ENCODE measurements at places on chromosomes 5 and 9. TPM values are rescaled to one million over a fixed set of nuclear protein-coding genes. Genes with fewer than 3 reads are reported as not detected.
A peak's percentile ranks its signal among the peaks of the same experiment; 100 is the strongest.

DNA sequence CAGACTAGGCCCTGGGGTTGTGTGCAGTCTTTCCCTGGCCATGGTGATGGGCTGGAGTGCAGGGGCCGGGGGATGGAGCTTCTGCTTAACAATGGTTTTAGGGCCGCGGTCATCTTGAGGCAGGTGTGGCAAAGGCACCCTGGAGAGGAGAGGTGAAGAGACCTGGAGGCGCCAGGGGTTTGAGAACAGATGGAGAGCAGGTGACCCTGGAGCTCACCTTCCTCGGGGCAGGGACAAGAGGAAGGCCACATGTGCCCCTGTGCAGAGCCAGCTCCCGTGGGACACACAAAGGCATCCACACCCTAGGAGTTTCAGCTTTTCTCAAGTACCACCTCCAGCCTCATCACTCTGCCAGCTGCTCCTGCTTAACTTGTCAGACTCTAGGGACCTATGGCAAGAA, 46.4 kb upstream of the SH3GL2 start:
- DNase-seq, result no peak

- DNase-seq, result no peak
Measured at GRCh38 chr5:161299053-161299452, 247.5 kb downstream of the GABRB2 start.

GRCh38 chr9:121138561-121138960, 63.1 kb downstream of the RAB14 start:
- DNase-seq, result no peak

DNA sequence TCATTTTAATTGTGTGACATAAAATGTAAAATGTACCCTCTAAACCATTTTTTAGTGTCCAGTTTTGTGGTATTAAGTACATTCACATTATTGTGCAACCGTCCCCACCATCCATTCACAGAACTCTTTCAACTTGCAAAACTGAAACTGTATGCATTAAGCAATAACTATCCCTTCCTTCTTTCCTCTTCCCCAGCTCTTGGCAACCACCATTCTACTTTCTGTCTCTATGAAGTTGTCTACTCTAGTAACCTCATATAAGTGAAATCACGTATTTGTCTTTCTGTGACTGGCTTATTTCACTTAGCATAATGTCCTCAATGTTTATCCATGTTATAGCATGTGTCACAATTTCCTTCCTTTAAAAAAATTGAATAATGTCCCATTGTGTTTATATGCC, 142.4 kb downstream of the C9orf152 start:
- DNase-seq, result no peak

The CNTNAP3B gene
- 1.1 TPM for total RNA-seq

The PCDHB15 gene
- total RNA-seq, result 0.27 TPM

GRCh38 chr9:75414371-75415160, 326.3 kb downstream of the OSTF1 start:
- no peak for DNase-seq

GRCh38 chr9:112333639-112334431, 416 bp upstream of the PTBP3 start:
- DNase-seq, result peak; percentile 95

DNA sequence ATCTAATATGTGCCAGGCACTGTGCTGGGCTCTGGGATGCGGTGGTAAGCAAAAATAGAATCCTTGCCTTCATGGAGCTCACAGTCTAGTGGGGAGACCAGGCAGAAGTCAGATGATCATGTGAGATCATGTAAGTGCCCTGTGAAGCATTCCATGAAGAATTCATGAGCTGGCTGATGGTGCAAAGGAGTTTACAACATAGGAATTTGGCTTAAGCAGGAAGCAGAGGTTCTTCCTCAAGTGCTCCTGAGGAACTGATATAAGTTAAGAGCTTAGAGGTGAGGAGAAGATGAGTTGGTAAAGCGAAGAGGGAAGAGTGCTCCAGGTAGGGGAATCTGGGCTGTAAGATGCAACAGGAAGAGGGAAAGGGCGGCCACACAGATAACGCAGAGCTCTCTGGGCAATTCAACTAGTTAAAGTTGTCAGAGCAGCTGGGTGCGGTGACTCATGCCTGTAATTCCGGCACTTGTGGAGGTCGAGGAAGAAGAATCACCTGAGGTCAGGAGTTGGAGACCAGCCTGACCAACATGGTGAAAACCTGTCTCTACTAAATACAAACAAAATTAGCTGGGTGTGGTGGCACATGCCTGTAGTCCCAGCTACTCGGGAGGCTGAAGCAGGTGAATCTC, 78.5 kb upstream of the SPATA31D4 start:
- peak; percentile 60 for DNase-seq

GRCh38 chr9:76654575-76654974, 109.7 kb upstream of the PCA3 start:
- DNase-seq, result no peak

- DNase-seq, result no peak
Measured at GRCh38 chr9:69569738-69570451, 102.3 kb downstream of the APBA1 start.

DNA sequence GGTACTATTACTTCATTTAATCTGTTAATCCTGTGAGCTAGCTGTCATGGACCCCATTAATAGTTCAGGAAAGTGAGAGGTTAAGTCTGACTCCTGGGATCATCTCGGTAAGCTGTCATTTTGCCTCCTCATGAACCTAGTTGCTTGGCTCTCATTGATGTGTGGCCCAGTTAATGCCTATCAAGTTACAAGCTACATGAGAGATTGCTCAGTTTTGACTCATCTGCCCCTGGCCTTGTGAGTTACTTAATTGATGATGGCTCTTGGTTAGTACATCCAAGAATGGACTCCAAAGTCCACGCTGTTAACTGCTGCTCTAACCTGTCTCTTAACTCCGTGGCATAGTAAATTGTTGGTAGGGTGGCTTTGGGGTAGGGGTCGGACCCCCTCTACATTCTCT, 23.9 kb downstream of the LARP1 start:
- no peak for DNase-seq

- DNase-seq, result no peak
Measured at GRCh38 chr5:41787265-41787664, 83.0 kb downstream of the OXCT1 start.

DNA sequence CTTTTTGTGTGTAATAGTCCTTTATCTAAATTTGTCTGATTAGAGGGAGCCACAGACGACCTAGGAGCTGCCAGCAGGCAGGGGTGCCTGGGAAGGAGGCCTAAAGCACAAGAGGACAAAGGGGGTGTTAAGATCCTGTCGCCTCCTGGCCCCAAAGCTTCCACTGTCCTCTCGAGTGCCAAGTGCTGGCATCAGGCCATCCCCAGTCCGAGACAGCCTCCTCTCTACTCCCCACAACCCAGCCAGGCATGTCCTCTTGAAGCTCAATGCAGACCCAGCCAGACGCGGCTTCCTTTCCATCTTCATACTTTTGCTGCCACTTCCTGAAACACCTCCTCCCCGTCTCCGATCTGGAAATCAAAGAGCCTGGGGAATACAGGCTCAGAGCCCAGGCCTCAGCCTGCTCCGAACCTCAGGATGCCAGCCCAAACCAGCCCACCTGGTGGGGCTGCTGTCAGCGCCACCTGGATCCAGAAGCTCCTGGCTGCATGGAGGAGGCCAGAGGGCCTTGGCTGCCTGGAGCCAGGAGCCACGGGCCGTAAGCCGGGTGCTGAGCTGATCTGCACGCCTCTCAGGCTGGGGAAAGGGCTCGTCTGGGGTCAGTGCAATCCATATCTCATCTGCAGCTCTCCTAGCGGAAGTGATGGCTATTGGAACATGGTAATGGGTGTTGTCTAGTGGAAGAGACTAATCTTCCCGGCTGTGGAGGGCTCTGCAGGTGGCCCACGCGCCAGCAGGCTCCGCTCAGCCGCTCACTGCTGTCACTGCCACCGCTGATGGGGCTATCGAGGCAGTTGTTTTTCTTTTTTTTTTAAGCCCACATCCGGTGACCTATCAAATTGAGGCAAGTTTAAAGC, 60.2 kb upstream of the FUBP3 start:
- no peak for DNase-seq

GRCh38 chr5:44365345-44365744, 23.9 kb downstream of the FGF10 start:
- DNase-seq, result no peak

- DNase-seq, result no peak
Measured at GRCh38 chr5:5221724-5222123, 81.6 kb downstream of the ADAMTS16 start.

DNA sequence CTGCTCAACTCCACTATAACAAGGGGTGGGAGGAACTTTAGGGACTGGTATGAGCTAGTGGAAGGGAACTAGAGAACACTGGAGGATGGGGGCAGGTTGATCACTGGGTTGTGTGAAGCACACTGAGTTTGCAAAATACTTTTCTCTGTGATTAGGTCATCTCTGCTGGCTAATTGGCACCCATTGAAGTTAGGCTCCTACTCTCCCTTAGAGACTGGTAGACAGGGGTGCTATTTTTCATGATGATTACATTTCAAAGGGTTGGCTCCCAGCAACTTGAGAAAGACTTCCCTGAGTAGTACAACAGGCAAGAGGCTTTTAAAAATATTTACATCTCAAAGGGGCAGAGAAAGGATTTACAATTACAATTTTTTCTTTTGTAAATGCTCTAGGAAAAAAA, 50.4 kb upstream of the MTAP start:
- no peak for DNase-seq

DNA sequence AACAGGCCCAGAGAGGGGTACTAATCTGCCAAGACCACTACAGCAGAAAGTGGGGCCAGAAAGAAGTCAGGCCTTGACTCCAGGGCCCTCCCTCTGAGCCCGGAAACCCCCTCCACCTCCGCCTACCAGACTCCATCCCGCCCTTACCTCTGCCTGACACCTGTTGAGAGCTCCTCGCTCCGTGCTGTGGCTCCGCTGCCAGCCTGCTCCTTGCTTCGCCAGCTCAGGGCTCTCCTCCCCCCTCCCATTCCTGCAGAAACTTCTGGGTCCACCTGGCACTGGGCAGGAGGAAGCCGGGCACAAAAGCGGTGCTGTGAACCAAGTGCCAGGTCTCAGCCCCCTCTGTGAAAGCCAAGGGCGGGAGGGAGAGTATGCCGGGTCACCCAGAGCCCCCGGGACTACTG, 6.4 kb upstream of the ST6GALNAC6 start:
- DNase-seq, result peak; percentile 67

DNA sequence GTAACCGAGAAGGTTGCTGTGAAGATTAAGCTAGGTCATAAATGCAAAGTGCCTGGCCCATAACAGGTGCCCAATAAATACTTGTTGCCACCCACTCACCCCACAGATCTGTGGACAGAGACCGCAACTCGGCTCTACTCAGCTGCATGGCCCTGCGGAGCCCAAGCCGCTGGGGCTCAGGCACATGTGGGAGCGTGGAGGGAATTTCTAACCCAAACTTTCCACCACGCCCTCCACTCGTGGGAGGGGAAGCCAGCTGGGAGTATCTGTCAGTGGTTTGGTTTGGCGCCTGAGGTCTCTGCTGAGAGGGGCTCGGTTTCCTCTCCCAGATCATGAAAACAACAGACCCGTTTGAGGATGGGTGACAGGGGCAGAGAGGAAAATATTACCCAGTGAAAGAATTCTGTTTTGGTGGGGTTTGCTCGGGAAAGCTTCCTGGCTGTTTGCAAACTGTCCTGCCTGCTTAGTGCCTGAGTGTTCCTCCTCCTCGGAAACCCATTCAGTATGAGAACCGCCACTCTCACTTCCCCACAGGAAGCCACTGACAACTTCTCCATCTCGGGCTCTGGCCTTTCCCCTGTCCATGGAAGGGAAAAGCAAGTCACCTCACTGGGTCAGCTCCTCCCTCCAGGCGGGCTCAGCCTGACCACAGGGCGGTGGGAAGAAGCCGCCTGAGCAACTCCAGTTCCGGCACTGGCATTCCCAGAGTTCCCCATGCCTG, 60.1 kb downstream of the RGS3 start:
- peak; percentile 63 for DNase-seq

- no peak for DNase-seq
Measured at GRCh38 chr9:101711330-101711941, 27.0 kb downstream of the GRIN3A start.

DNA sequence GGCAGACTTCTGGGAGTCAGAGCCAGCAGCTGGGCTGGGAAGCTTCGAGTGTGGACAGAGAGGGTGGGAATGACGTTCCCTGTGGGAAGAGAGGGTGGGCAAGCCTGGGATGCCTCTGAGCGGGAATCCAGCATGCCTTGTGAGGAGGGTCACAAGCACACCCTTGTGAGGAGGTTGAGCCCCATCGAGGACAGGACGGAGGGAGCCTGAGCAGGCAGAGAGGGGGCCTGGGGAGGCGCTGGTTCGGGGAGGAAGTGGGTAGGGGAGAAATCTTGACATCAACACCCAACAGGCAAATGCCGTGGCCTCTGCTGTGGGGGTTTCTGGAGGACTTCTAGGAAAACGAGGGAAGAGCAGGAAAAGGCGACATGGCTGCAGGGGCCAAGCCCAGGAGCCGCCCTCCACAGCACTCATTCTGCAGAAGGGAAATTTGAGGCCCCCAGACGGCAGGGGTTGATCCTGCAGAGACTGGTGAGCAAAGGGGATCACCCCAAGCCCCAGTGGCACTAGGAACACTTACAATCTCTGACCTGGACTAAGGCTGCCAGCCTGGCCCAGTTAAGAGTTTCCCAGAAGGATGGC, 1.1 kb upstream of the IL13 start:
- DNase-seq, result peak; percentile 16

- DNase-seq, result no peak
Measured at GRCh38 chr5:1961952-1962595, 79.3 kb upstream of the IRX4 start.

The SMIM32 gene
- 20.2 TPM for total RNA-seq

The ARL14EPL gene
- total RNA-seq, result not detected

GRCh38 chr9:114060070-114060469, 18.0 kb downstream of the AMBP start:
- DNase-seq, result peak; percentile 6

- no peak for DNase-seq
Measured at GRCh38 chr5:75509546-75509945, 1.9 kb downstream of the CERT1 start.

The SPATA31C1 gene
- not detected for total RNA-seq

The SMU1 gene
- 17.4 TPM for total RNA-seq

DNA sequence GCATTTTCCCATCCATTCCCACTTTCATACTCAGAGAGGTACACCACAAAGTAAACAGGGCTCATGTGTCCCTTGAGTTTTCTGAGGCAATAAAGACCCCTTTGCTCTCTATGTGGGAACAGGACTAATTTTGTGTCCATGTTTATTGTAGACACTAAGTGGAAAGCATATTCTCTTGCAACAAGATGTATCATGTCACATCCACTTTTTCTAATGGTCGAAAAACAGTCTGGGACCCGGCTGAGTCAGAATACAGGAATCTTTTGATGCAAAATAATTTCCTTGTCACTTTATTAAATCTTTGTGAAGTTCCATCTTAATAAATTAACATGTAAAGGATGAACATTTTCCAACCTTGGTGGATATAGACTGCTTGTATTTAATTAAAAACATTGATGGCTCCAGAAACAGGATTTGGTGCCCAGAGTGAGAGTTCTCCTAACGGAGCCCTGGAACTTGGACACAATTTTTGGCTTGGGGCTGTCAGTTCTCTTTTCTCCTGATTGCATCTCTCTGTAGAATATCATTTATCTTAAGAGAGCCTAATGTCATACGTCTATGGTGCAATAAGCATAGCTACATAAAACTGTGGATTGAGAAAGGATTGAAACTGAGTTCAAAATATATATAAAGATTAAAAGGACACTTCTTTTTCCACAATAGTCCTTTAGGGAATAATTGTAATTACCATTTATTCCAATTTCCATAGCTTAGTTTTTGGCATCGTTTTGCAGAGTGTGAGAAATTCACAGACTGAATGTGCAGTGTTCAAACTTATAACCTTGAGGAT, 1116.7 kb upstream of the SEMA6A start:
- no peak for DNase-seq

GRCh38 chr5:97627272-97627671, 444.2 kb upstream of the RIOK2 start:
- DNase-seq, result no peak
